ENCODE measurements at places on chromosomes 6 and 20. TPM values are rescaled to one million over a fixed set of nuclear protein-coding genes. Genes with fewer than 3 reads are reported as not detected.
A peak's percentile ranks its signal among the peaks of the same experiment; 100 is the strongest.

- peak; percentile 11 for DNase-seq
These were observed 146.4 kb downstream of the AKAP7 start for GRCh38 chr6:131281471-131282270.

DNA sequence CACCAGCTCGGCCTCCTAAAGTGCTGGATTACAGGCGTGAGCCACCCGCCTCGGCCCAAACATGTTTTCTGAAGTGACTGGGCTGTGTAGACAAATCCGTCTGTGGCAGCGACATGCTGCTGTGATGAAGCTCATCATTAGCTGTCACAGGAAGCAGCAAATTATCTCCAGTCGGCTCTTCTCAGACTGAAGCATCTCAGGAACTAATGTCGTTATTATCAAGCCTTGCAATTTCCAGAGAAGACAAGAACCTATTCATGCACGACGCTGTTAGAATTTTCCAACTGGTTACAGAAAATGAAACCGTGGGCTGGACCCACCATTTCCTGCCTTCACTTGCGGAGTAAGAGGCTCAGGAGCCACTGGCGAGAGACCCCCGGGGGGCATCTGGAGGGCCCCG, 17.1 kb upstream of the NTSR1 start:
- no peak for DNase-seq

GRCh38 chr6:169700296-169700695, 1.5 kb downstream of the WDR27 start:
- no peak for DNase-seq

DNA sequence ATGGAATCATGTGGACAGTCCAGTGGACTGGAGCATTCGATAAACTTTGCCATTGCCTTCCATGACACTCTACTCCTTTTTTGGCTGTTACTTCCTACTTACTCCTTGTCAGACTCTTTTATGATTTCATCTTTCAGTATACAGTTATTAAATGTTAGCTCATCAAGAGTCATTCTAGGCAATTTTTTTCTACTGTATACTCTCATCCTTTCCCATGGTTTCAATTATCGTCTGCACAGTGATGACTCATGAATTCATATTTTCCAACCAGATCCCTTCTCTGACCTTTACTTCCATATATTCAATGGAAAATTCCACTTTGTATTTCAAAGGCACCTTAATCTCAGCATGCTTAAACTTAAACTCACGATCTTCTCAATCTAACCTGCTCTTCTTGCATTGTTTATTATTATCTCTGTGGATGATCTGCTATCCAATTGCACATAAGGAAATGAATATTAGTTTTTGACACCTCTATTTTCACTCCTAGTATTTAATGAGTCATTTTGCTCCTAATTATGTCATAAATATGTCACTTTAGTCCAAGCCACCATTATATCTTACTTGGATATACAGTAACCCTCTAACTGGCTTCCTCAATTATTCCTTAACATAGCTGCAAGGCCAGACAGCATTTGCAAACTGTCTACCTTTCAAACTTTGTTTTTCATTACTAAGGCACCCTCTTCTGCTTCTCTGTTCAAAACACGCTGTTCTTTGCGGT, 427.5 kb downstream of the PHF3 start:
- DNase-seq: no peak

The BMP6 gene
- 1.0 TPM for total RNA-seq

DNA sequence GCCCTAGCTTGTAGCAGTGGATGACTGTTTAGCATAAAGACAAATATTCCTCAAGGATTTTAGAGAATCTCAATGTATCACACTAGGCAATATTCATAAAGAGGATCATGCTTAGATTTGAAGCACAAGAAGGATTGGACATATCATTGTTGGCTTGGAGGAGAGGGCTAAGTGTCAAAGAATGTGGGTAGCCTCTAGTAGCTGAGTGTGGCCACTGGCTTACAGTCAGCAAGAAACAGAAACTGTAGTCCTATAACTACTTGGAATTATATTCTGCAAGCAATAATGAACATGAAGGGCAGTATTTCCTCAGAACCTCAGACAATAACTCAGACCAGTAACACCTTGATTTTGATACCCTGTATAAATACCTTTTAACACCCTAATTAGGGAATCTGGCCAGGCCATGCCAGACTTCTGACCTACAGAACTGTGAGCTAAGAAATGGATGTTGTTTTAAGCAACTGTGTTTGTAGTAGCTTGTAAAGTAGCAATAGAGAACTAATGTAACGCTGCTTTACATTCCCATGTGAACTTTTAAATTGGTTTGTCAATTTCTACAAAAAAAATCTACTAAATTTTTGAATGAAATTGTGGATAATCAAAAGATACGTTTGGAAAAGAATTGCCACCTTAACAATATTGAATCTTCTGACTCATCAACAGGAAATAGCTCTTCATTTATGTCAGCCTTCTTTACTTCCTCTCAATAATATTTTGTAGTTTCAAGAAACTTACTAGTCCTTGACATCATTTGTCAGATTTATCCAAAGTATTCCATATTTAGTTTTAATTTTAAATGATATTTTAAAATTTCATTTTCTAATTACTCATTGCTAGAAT, 65.2 kb upstream of the RSPO3 start:
- no peak for DNase-seq

DNA sequence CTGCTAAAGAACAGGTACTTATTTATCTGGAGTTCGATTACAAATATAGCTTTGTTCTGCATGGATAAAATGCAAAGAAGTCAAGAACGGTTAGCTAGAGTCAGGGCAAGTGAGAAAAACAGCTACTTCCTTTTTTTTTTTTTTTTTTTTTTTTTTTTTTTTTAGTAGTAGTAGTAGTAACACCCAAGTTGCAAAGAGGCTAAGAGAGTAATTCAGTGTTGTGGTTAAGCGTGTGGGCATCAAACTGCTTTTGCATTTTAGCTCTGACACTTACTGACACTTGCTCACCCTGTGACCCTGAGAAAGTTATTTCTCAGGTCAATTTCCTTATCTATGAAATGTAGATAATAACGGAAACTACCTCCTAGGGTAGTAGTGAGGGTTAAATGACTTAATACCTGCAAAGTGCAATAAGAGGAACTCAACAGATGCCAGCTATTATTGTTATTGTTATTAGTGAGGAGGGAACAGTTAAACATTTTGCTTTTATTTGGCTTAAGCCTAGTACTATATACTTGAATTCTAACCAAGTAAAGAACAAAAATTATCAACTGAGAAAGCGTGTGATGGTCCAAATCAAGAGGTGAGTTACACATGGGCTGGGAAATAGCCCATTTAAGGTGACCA, 86.7 kb upstream of the BACH2 start:
- DNase-seq: no peak

The RAD21L1 gene
- not detected for total RNA-seq

Measured in thyroid gland (tissue), 4 donors.